ENCODE measurements at places on chromosomes 1 and 21. TPM values are rescaled to one million over a fixed set of nuclear protein-coding genes. Genes with fewer than 3 reads are reported as not detected.

GRCh38 chr1:212955098-212955497, 4.8 kb downstream of the VASH2 start:
- no peak overlapping the region for H3K27ac ChIP-seq
- peaks cover 21% of the 10 kb centered on the region for H3K4me1 ChIP-seq
- no peak overlapping the region for H3K4me3 ChIP-seq
- H3K27me3 ChIP-seq, result no peaks in the 10 kb centered on the region
- DNase-seq, result no peak

DNA sequence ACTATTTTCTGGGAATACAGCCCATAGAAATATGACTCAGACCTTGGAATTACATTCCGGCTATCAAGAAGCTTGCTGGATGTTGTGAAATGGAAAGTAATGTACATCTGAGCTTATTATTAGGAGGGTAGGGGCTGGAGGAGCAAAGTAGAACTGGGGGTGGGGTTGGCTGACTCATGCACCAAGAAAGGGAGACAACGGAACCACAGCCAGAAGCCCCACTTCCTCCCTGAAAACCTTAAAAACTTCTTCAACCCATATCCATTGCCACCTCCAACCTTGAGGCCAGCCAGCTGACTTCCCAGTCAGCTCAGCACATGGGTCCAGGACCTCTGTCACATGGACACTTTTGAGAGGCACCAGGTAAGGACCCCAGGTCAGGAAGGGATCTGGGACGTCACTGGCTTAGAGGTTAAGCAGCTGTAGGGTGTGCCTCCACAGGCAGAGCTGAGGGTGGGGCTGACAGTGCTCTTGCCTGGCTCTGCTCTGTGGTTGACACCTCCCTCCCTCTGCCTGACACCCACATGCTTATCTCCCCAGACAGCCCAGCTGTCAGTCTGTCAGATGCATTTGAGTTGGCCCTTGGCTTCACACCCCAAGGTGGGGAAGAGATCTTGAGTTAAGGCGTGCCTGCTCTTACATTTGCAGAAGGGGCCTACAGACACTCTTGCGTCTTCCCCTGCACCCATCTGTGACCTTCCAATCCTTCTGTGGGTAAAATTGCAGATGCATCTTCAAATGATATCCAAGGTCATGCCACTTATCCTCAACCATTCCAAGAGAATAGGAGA, 5.7 kb upstream of the ZNF683 start:
- H3K27ac ChIP-seq, result peak overlapping the region; percentile 61
- peak; percentile 58 for DNase-seq
- H3K4me1 ChIP-seq, result peaks cover 11% of the 10 kb centered on the region
- no peaks in the 10 kb centered on the region for H3K36me3 ChIP-seq
- no peaks in the 10 kb centered on the region for H3K27me3 ChIP-seq

GRCh38 chr1:91872559-91873081, 13.3 kb downstream of the TGFBR3 start:
- no peaks in the 10 kb centered on the region for H3K27me3 ChIP-seq
- no peak overlapping the region for H3K27ac ChIP-seq
- DNase-seq, result no peak

- H3K4me1 ChIP-seq, result no peaks in the 10 kb centered on the region
- H3K27ac ChIP-seq, result no peak overlapping the region
- no peaks in the 10 kb centered on the region for H3K36me3 ChIP-seq
These were observed 240.9 kb upstream of the ADGRL2 start for GRCh38 chr1:81559662-81560350.

- H3K4me3 ChIP-seq, result no peak overlapping the region
- H3K36me3 ChIP-seq, result no peaks in the 10 kb centered on the region
- peaks cover 19% of the 10 kb centered on the region for H3K4me1 ChIP-seq
- H3K27me3 ChIP-seq, result no peaks in the 10 kb centered on the region
- no peak overlapping the region for H3K27ac ChIP-seq
These were observed 164.2 kb upstream of the PTBP2 start for GRCh38 chr1:96557336-96557735.

The NEK2 gene
- 75.1 TPM for total RNA-seq

The IGSF21 gene
- total RNA-seq, result not detected

The TPTE gene
- total RNA-seq, result not detected

The BGLAP gene
- total RNA-seq, result not detected

Data from SJSA1 (cell line).